ENCODE measurements at places on chromosomes 5 and 9.

DNA sequence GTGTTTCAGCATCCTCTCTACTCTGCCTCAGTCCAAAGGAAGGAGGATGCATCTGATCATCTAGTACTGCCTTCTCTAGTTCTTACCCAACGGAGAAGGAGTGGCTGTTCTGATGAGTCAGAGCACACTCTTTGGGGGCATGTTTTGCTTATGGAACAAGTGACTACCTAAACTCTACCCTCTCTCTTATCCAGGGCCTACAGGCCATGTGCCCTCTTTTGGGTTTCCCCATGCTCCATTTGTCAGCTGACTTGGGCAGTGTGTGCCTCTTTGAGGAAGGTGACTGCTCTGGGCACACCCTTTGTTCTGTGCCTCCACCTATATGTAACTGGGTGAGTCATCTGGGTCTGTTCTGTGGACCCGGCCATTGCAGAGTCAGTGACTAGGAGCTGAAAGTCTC lies 89.6 kb upstream of the BNC2 start:
- DNase-seq = no peak

DNA sequence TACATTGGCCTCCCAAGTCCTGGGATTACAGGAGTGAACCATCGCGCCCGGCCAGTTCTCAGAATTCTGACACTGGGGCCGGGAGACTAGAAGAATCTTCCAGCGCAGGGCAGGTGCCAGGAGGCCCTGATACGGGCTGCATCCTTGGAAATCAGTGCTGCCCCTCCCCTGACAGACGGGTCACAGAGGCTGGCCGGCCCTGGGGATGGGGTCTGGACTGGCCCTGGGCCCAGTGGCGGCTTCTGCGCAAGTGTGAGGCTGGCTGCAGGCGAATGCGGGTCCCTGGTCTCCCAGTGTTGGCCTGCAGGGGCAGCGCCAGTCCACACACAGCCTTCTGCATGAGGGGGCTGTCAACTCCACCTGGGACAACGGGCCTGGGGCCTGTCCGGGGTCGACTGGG lies 831 bp upstream of the TBC1D9B start:
- DNase-seq = no peak

GRCh38 chr9:98038958-98039357 lies 17.6 kb upstream of the NANS start:
- DNase-seq = no peak

- DNase-seq = no peak
Observed at GRCh38 chr5:943201-943917, 50.7 kb downstream of the TRIP13 start.

- DNase-seq = no peak
Observed at GRCh38 chr9:84785792-84786547, 116.4 kb downstream of the NTRK2 start.

GRCh38 chr9:34988218-34989002 lies 1.1 kb upstream of the DNAJB5 start:
- DNase-seq = peak; percentile 50

DNA sequence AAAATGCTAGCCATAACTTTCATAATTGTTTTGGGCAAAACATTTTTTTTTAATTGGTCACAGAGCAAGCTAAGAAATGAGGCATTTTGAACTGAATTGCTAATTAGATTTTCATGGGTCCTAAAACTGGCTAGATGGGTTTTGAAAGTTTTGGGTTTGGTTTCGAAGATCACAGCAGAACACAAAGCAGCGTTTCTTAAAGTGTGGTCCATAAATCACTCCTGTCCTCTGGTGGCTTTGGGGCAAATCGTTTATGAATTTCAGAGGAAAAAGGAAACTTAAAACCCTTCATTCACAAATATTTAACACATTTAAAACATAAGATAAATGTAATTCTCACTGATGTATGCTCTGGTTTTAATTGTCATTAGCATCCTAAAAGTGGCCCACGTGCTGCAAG lies 503.7 kb downstream of the SPATA31D1 start:
- no peak for DNase-seq

GRCh38 chr5:62680121-62680520 lies 101.5 kb downstream of the LRRC70 start:
- no peak for DNase-seq

- no peak for DNase-seq
Observed at GRCh38 chr5:6568383-6568782, 64.5 kb downstream of the NSUN2 start.

GRCh38 chr5:105726093-105726492 lies 1944.6 kb downstream of the EFNA5 start:
- no peak for DNase-seq

- DNase-seq = no peak
Observed at GRCh38 chr9:30120666-30121065, 2263.8 kb upstream of the ACO1 start.

DNA sequence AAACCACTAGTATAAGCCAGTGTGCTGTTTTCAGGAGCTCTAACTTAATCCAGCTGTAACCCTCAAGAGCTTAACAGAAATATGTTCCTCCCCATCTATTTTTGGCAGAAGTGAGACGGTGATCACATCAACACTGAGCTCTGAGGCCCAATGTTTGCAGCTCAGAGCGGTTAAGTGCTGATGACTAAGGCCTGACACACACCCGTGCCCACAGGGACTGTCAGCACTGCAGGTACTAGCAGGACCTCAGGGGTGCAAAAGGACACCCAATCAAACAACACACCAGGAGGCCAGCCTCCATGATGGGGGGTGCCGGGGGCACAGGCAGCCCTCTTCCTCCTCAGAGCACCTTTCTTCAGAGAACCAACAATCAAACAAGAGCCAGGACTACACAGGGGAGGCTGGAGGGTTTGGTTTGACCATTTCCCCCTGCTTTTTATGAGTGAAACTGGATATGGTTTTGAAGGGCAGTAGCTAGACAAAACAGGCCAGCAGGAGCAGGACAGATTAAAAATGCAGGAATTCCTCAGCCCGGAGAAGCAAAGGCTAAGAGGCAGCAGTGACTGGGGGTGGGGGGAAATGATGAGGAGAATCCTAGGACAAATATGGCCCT lies 61.3 kb downstream of the RAPGEF1 start:
- DNase-seq = peak; percentile 73

DNA sequence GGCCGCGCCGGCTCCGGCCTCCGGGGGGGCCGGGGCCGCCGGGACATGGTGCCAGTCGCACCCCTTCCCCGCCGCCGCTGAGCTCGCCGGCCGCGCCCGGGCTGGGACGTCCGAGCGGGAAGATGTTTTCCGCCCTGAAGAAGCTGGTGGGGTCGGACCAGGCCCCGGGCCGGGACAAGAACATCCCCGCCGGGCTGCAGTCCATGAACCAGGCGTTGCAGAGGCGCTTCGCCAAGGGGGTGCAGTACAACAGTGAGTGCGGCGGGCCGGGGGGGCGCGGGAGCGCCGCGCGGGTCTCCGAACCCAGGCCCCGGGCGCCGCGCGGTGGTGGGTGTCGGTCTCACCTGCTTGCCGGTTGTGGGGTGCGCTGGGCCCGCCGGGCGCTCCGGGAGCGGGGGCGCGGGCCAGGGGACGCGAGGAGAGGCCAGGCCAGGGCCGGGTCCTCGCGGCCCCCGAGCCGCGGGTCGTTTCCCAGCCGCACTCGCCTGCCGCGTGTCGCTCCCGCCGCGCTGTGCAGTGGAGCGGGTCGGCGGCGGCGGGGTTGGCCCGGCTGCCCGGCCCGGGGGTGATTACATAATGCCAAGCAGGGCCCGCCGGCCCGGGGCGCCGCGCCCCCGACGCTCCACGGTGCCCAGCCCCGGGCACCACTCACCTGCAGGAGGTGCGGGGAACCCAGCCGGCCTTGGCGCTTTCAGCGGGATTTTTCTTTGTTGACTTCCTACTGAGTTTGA lies 492 bp downstream of the RABL6 start:
- peak; percentile 60 for DNase-seq

DNA sequence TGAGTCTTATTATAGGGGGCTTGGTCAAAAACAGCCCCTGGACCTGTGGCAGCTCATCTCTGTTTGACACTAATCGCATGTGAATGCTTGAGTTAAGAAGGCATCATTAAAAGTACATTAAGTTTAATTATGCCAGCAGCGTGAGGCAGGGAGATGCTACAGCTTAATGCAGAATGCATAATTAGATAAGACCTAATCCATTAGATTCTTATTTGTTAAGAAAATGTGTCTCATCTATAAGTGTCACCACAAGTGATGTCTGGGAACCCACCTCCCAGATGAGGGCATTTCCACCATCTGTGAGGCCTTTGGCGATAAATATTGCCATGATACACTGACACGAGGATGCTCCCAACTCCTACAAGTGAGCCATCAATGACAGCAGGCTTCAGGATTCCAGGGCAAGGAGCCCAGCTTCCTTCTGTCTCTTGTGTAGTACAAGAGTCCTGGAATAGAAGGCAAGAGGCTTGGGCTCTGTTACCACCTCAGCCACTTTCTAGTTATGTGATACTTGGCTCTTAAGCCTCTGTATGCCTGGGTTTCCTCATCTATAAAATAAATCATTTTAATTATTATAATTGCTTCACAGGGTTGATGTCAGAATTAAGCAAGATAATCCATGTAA lies 202.7 kb downstream of the FAM114A2 start:
- no peak for DNase-seq

GRCh38 chr5:151225475-151225874 lies 1.6 kb upstream of the CCDC69 start:
- DNase-seq = no peak

- DNase-seq = no peak
Observed at GRCh38 chr9:136190237-136190601, 14.7 kb downstream of the LHX3 start.

DNA sequence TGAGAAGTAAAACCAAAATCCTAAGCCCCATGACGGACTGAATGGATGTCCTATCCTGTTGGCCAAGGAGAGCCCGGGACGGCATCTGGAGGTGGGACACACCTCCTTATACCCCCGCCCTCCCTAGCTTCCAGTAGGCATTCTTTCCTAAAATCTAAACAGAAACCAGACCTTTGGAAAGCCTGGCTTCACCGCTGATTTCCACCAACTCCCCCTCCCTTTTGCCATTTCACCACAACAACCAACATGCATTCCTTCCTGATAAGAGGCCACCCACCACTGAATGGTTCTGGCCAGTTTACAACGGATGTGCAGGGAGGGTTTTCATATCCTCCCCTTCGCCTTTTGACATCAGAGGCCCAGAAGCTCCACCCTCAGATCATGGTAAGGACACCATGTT lies 9.2 kb upstream of the RARS1 start:
- DNase-seq = no peak

GRCh38 chr9:95494022-95494415 lies 22.8 kb downstream of the PTCH1 start:
- DNase-seq = peak; percentile 52

- DNase-seq = no peak
Observed at GRCh38 chr5:67679184-67679841, 482.7 kb upstream of the CD180 start.

GRCh38 chr5:147658293-147658932 lies 124.1 kb downstream of the JAKMIP2 start:
- no peak for DNase-seq

DNA sequence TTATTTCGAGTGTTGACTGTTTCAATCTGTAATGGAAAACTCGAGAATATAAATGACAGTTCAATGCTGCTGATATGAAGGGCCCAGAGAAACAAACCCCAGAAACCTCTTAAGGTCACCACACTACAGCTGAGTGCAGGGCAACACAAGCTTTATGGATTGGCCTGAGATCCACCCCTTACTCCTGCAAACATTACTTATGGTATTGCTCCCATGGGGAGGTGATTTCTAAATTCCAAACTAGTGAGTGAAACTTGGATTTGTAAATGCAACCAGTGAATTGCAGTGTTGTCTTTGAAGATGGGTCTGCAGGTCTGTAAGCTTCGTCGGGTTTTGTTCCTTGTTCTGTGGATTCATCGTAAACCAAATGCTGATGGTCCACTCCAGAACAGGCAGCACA lies 85.4 kb downstream of the NTRK2 start:
- DNase-seq = no peak

- DNase-seq = no peak
Observed at GRCh38 chr5:30104872-30105596, 1088.5 kb upstream of the CDH6 start.

- DNase-seq = no peak
Observed at GRCh38 chr9:34179213-34180136, 632 bp downstream of the UBAP1 start.

DNA sequence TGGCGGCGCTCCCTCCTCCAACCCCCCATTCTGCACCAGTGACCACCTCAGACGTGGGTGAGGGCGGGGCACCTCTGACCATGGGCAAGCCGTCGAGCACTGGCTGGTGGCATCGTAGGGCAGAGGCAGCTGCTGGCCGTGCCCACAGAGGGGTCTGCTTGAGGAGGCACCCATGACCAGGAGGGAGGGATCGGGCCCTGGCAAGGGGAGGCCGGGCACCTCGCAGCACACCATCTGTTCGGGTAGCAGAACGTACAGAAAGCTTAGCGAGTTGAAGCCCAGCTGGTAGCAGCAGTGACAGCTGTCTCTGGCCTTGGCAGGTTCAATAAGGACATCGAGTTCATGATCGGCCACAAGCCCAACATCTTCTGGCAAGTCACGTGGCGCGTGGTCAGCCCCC lies 4.3 kb upstream of the SLC6A18 start:
- DNase-seq = no peak

DNA sequence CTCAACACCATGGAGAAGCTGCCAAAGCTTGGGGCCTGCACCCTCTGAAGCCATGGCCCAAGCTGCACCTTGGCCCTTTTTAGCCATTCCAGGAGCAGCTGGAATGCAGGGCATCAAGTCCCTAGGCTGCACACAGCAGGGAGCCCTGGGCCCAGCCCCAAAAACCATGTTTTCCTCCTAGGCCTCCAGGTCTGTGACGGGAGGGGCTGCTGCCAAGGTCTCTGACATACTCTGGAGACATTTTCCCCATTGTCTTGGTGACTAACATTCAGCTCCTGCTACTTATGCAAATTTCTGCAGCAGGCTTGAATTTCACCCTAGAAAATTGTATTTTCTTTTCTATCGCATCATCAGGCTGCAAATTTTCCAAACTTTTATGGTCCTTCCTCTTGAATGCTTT lies 64.6 kb downstream of the ELOVL7 start:
- DNase-seq = no peak

- no peak for DNase-seq
Observed at GRCh38 chr9:71648453-71648852, 119.9 kb downstream of the CEMIP2 start.

DNA sequence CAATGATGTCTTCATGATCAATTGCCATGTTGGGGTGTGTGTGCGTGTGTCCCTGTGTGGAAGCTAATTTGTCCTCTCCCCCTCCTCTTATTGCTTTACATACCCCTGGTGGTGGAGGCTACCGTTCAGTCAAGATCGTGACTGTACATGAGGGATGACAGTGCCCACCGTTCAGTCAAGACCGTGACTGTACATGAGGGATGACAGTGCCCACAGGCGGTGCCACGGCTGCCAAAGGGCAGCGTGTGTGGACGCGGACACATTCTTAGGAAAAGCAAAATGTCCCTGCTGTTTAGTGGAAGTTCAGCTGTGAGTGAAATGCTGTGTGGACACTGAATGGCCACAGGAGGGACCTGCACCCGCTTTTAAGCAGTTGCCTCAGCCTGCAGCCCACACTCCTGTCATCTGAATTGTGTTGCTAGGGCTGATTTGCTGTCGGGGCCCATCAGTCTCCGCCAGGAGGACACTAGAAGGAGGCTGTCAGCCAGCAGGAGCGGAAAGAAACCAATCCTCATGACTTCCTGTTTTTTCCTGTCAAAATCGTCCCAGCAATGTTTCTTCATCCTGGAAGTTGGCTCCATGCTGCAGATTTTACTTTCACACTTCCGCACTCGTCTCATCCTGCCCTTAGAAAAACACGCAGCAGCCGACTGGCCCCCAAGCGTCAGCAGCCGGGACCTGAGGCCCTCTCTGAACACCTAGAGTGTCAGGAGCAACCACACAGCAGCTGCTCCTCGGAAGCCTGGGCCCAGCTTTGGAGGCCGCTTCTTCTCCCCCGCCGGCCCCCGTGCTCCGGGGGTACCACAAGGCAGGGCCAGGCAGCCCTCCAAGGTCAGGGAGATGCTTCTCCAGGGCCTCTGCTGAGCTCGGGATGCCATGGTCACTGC lies 9.1 kb downstream of the OR2V1 start:
- DNase-seq = no peak
